Activated CD4-positive, alpha-beta memory T cell treated with anti-CD3 and anti-CD28 coated beads for 36 hours (primary cell): ENCODE measurements at places on chromosomes 4 and X.
A peak's percentile ranks its signal among the peaks of the same experiment; 100 is the strongest.

GRCh38 chr4:113444386-113444785 lies 317.2 kb downstream of the CAMK2D start:
- no peak for DNase-seq

GRCh38 chr4:187268940-187269339 lies 545.3 kb upstream of the FAT1 start:
- DNase-seq = no peak

- peak; percentile 83 for DNase-seq
Measured at GRCh38 chrX:46978341-46979291, 66.4 kb downstream of the JADE3 start.

- no peak for DNase-seq
Measured at GRCh38 chr4:113447061-113447460, 314.5 kb downstream of the CAMK2D start.

- no peak for DNase-seq
Measured at GRCh38 chrX:88072339-88073030, 554.9 kb downstream of the KLHL4 start.

DNA sequence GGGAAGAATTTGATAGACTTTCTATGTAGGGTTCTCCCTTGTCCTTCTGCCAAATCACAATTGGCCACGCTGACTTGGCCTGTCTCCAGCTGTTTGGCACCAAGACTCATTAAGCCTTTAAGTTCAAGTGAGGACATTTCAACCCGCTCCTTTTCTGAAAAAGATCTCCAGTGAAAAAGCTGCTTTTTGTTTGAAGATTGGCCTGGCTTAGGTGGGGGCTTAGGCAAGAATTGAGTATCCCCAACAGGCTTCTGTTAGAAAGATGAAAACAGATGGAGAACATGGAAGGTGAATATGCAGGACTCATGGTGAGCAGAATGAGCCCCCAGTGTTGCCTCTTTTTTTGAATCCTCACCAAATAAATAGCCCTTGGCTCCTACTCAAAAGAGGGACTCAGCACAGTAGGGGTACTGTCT lies 28.5 kb upstream of the LIMCH1 start:
- DNase-seq = no peak
